ENCODE measurements at places on chromosomes 5 and 9.
A peak's percentile ranks its signal among the peaks of the same experiment; 100 is the strongest.

- DNase-seq, result no peak
These were observed 39.3 kb upstream of the PTGS1 start for GRCh38 chr9:122331523-122331927.

DNA sequence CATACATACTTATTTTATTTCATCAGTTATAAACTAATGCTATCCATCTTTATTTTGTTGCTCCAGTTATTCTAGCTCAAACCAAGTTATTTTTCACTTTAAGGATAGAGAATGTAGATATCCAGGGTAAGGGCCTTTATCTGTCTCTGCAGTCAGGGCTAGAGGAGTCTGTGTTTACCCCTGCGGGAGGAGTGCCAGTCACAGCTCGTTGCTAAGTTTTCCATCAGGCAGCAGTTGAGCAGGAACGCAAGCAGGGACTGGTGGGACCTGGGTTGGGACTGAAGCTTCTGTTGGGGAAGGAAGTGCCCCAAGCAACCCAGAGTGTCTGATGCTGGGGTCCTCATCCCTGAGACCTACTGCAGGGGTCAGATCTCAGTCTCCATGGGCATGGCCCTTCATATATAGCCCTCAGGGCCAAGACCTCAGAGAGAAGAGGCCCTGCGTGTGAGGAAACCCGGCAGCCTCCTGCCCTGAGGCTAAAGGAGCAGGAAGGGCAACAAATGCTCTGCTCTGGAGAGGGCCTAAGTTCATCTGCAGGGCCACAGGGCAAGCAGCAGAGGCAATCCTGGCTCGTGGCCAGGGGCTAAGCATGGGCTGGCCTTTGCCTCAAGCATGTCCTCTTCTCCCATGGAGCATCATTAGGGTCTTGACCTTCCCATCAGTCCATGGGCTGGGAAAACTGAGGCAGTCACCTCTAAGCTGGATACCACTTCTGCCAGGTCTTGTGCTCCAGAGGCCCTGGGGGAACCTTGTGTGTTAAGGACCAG lies 6.6 kb downstream of the SLC22A4 start:
- no peak for DNase-seq

- no peak for DNase-seq
These were observed 71.9 kb downstream of the USP20 start for GRCh38 chr9:129907201-129907600.

DNA sequence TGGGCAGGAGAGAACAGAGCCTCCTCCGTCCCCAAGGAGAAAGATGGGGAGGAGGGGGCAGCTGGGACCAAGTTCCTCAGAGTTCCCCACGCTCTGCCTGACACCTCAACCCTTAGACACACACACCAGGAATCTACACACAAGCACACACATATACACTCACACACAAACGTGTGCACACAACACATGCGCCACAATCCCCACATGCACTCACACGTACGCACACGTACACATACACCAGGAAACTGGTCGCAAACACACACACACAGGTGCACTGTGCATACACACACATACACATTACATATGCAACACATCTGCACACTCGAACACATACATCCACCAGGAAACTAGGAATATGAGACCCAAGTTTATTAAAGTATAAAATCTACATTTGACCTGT lies 50.4 kb downstream of the ROR2 start:
- DNase-seq, result no peak

- no peak for DNase-seq
These were observed 31.4 kb downstream of the GCNT1 start for GRCh38 chr9:76490249-76490990.

DNA sequence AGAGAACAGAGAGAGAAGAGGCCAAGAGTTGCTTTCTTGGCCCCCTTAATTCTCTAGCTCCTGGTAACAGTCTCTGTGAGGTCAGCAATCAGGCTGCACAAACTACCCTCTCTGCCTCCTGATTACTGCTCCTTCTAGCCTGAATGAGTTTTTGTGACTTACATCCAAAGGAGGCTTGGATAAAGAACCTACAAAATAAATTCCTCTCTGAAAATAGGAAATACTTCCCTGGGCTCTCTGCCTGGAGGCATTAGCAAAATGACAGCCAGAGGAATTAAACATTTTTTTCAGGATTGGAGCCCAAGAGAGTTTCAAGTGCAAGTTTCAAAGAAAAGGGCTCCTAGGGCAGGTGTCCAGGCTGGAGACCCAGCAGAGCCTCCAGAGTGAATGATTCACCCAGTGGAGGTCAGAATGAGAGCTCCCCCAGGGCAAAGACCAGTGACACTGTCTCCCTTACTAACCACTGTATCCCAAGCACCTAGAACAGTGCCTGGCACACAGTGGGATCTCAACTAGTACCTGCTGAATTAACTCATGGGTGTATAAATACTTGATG lies 162.5 kb downstream of the SPOCK1 start:
- no peak for DNase-seq

GRCh38 chr9:29311221-29311620 lies 1737.9 kb upstream of the C9orf72 start:
- no peak for DNase-seq

- DNase-seq, result no peak
These were observed 70.5 kb upstream of the RNU6ATAC start for GRCh38 chr9:134234687-134235359.

GRCh38 chr9:91972076-91972626 lies 22.1 kb upstream of the ROR2 start:
- DNase-seq, result no peak

GRCh38 chr5:139895647-139896046 lies 100.0 kb downstream of the PSD2 start:
- no peak for DNase-seq

DNA sequence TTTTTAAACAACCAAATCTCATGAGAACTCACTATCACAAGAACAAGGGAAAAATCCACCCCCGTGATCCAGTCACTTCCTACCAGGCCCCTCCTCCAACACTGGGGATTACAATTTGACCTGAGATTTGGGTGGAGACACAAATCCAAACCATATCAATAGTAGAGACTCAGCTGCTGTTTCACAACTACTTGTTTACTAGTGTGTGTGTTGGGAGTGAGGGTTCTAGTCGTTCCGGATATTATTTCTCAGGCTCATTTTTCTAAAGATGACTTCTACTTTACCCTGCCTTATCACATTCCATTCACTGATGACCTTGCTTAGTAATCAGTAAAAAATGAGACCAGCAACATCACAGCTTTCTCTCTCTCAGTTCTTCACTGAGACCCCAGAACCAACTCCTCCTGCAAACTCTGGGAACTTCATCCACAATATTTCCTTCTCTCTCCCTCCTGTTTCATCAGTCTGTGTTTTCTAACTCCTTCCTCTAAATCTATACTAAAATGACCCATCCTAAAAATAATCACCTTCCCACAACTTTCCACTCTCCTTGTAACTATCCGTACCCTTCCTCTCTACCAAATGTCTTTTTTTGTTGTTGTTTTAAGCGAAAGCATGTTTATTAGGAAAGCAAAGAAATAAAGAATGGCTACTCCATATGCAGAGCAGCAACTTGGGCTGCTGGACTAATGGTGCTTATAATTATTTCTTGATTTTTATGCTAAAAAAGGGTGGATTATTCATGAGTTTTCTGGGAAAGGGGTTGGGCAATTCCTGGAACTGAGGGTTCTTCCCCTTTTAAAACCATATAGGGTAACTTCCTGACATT lies 121.5 kb upstream of the SPRY4 start:
- DNase-seq, result no peak

GRCh38 chr5:99141534-99142128 lies 212.8 kb upstream of the CHD1 start:
- no peak for DNase-seq

DNA sequence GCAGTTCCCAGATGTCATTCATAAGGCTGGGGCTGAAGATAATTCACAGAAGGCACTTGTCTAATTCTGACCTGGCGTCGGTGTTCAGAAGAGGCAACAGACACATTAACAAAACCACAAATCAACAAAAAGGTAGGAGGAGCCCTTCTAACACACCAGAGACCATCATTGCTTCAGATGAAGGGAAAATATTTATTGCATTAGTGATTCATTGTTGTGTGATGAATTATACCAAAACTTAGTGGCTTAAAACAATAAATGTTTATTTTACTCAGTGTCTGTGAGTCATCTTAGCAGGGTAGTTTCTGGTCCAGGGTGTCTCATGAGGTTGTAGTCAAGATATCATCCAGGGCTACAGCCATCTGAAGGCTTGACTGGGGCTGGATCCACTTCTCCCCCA lies 91.3 kb upstream of the KIF2A start:
- no peak for DNase-seq

DNA sequence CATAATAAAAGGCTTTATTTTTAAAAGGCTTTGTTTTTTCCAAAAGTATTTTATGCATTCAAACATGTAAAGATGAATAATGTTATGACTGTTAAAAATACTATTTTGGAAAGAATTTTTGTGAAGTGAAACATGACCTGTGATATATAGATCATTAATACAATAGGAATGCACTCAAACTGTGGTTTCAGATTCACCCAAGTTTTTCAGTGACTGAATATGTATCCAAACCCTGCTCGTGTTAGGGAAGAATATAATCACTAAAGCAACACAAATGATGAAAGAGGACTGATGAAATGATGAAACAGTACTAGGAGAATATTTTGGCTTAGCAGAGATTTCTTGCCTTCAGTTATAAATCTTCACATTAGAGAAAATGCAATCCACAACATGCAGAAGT lies 278.0 kb downstream of the ADAMTS6 start:
- DNase-seq, result no peak

GRCh38 chr9:9489183-9489582 lies 1123.6 kb downstream of the PTPRD start:
- no peak for DNase-seq

DNA sequence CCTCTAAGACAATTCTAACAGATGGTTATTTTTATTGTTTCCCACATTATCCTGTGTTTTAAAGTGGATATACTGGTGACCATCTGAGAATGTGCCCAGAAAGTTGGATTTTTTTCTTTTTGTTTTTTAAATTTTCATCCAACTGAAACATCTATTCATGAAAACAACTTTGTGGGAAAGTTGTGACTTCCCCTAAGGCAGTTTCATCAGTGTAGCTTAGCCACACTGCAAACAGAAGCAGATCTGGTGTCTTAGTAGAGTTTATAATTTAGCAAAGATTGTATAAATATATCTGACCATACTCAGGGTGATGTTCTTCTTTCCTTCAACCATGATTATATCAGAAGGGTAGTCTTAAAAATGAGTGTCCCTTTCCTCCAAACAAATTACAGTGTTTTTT lies 1241.3 kb downstream of the MAT2B start:
- no peak for DNase-seq

DNA sequence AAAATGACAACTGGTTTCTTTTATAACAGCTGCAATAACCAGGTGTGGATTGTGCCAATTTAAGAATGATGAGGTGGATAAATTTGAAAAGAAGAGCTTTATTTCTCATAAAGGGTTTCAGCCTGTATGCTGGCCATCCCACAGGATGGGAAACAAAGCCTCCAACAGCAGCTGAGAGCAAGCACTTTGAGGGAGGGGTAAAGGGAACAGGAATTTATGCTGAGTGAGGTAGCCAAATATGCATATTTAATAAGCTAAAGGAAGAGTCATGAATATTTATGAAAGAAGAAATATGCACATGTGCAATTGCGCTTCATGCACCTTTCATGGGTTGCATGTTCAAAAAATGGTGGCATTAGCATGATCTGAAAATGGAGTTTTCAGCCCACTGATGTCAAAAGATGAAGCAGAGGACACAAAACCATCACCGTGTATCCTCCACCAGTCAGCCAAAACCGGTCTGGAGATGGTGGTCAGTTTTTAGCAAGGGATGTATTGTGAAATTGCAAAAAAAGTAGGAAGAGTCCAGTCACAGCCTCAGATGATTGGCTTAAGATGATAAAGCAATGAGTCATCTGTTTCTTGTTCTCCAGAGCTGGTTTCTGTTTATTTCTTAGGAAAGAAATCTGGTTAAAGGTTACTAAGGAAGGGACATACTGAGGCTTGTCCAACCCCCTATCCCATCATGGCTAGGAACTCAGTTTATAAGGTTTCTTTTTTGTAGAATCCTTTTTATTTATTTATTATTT lies 47.9 kb downstream of the DEPDC1B start:
- DNase-seq, result no peak

GRCh38 chr9:27602142-27602861 lies 29.0 kb upstream of the C9orf72 start:
- DNase-seq, result peak; percentile 6

DNA sequence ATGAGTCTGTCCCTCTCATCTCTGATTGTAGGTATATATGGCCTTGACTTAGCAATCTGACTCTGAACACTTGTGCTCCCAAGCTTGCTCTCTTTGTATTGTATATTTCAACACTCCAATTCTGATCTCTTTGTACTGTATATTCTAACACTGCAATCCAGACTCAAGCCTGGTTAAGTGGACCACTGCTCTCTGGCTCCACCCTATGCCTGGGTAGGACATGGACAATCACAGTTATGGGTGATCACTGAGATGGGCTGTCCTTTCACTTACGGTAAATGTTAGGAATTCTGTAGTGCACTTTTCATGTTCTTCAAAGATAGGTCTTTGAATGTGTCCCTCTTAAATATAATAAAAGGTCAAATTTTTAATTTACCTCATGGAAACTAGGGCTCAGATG lies 165.1 kb downstream of the TLR4 start:
- DNase-seq, result no peak

DNA sequence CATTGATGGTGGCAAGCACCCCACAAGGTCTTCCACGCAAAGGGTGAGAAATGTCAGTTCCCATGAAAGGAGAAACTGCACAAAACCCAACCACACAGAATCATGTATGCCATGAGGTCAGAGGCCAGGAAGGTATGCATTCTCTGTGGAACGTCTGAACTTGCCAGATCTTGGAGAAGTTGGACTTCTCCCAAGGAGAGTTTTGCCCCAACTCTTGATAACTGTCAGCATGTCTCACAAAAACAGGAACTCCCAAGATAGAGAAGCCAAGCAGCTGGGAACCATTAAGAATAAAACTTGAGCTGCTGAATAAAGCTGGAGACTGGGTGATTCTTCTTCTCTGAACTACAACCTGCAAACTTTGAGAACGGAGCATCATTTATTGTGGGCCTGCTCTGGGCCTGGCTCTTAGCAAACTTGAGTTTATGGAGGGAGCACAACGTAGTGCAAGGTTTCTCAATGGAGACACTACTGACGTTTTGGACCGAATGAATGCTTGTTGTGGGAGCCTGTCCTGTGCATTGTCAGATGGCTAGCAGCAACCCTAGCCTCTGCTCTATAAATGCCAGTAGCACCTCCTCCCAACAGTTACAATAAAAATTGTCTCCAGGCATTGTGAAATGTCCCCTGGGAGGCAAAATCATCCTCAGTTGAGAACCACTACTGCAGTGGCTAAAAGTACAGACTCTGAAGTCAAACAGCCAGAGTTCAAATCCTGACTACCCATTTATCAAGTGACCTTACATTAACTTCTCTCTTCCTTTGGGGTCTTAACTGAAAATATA lies 193.5 kb downstream of the ACTL7B start:
- no peak for DNase-seq

DNA sequence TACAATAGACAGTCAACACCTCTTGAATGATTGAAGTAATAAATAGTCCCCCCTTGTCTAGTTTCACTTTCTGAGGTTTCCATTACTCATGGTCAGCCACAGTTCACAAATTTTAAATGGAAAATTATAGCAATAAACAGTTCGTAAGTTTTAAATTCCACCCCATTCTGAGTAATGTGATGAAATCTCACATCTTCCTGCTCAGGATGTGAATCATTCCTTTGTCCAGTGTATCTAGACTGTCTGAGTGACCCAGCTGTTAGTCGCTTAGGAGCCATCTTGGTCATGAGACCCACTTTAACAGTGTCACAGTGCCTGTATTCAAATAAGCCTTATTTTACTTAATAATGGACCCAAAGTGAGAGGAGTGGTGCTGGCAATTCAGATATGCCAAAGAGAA lies 311.6 kb upstream of the PRR16 start:
- no peak for DNase-seq

- DNase-seq, result no peak
These were observed 374.8 kb upstream of the KIF2A start for GRCh38 chr5:61931236-61931635.

- DNase-seq, result no peak
These were observed 22.8 kb downstream of the TMEM161B start for GRCh38 chr5:88245893-88246244.

Measured in SIG-M5 (cell line).